ENCODE measurements at places on chromosomes 16 and 17.

DNA sequence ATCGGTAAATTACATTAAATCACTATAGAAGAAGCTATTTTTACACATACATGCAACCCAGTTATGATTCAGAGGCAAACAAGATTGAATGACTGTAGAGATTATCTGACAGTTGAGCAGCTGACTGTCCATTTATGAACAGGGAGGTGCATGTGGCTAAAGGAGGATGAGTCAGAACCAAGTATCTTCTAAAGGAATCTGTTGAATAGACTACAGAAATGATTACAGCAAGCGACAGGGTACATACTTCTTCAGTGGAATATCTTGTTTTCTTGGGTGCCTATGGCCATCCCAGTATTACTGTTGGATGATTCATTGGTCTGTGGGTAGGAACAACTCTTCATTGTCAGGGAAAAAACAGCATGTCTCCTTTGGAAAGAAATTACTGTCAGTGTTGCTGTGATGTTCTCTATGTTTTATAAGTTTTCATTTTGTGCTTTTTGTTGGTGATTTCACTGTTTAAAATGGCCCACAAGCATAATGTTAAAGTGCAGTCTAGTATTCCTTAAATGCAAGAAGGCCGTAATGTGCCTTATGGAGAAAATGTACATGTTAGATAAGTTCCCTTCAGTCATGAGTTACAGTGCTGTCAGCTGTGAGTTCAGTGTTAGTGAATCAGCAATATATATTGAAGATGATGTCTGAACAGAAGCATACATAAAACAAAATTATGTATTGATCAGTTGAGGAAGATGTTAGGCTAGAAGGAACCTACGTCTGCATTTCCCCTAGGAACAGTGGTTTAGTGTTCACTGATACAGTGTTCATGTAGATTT lies 27.0 kb downstream of the CBFB start:
- DNase-seq: no peak

- DNase-seq: peak; percentile 52
These were observed 14.4 kb upstream of the CBX8 start for GRCh38 chr17:79811011-79811867.

DNA sequence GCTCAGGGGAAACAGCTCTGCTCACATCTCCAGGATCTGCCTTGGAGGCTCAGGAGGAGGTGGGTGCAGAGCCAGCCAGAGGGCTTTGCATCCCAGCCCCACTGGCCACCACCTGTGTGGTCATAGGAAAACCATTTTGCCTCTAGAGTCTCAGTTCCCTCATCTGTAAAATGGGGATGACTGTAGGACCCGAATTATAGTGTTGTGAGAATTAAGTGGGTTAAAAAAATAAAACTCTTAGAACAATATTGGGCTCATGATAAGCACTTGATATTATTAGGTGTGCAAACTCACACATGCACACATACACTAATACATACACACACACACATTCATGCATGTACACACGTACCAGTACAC lies 19.4 kb upstream of the JPH3 start:
- DNase-seq: no peak

GRCh38 chr16:13453938-13454553 lies 465.9 kb upstream of the ERCC4 start:
- DNase-seq: no peak

GRCh38 chr17:76404976-76405563 lies 20.7 kb downstream of the SPHK1 start:
- DNase-seq: no peak

GRCh38 chr17:56679777-56680422 lies 86.4 kb downstream of the NOG start:
- no peak for DNase-seq

- DNase-seq: no peak
These were observed 111.9 kb downstream of the CDH13 start for GRCh38 chr16:82738699-82739098.

- DNase-seq: no peak
These were observed 121.5 kb downstream of the STXBP4 start for GRCh38 chr17:55090079-55090492.

GRCh38 chr16:73347500-73348375 lies 299.8 kb upstream of the ZFHX3 start:
- no peak for DNase-seq
